ENCODE measurements at places on chromosomes 11 and 22.

DNA sequence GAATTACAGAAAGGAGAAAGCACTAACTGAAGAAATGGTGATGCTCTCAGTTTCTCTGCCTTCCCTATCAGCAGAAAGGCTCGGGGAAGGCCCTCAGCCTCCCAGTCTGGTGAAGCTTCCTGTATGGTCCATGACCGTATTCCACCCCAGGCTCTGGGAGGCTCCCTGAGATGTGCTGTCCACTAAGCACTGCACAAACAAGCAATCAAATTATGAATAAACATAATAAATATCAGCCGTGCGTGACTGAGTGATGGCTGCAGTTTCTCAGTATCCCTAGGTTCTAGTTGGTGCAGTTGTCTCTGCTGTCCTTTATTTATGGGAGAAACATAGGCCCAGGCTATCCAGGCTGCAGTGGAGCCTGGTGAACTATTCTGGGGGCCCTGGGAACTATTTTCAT is 3.6 kb downstream of the SMDT1 start:
- no peak for DNase-seq

- DNase-seq: no peak
Observed at GRCh38 chr22:46368871-46369715, 33.6 kb downstream of the TRMU start.

GRCh38 chr11:115981814-115982471 is 477.7 kb upstream of the CADM1 start:
- no peak for DNase-seq

- no peak for DNase-seq
Observed at GRCh38 chr11:70460964-70461363, 62.6 kb downstream of the CTTN start.

Measured in GM13977 (cell line).